Fibroblast of skin of left biceps (primary cell): ENCODE measurements at places on chromosomes 1 and 21.

GRCh38 chr1:89347296-89347695, 16.6 kb upstream of the GBP6 start:
- DNase-seq = no peak

DNA sequence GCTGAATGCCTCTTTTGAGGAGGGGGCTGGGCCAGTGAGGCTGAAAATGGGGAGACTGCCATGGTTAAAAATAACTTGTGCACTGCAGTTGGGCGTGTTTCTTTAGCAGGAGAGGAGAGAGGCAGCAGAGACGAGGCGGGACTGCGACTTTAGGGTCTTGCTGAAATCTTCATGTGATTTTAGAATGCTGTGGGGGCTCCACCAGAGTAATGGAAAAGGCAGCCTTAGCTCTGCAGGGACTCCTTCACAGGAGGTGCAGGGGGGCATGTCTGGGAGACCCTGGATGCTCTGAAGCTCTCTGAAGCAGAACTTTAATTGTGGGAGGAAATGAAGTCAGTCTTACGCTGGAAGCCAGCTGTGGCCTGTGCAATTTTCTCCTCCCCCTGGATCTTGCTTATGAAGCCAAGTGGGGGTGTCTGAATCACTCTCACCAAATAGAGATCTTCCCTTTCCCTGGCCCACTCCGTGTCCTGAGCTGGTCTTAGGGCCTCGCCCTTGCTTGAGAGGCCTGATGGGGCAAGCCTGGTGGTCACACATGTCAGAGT, 60.8 kb downstream of the NDUFS5 start:
- no peak for DNase-seq

DNA sequence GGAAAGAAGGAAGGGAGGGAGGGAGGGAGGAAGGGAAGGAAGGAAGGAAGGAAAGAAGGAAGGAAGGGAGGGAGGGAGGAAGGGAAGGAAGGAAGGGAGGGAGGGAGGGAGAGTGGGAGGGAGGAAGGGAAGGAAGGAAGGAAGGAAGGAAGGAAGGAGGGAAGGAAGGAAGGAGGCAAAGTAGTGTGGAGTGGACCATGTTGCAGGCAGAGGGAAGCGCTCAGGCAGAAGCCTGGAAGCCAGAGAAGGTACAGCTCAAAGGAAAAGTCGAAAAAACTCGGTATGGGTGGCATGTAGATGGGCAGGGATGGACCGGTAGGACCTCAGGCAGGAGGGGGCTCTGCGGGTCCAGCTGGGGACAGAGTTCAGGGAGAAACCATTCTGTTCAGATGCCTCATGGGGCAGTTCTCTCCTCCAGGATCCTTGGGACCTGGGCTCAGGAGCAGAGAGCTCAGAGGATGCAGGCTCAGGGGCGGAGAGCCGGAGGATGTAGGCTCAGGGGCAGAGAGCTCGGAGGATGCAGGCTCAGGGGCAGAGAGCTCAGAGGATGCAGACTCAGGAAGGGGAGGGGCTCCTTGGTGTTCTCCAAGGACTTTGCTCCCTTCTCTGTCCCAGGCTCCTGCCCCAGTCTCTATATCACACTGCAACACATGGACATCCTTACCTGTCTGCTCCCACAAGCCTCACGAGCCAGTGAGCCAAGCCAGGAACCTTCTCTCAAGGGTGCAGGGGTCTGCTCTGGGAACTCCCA, 13.6 kb upstream of the PADI3 start:
- DNase-seq = no peak

- DNase-seq = no peak
These were observed 406 bp downstream of the KIAA0040 start for GRCh38 chr1:175192111-175192629.

DNA sequence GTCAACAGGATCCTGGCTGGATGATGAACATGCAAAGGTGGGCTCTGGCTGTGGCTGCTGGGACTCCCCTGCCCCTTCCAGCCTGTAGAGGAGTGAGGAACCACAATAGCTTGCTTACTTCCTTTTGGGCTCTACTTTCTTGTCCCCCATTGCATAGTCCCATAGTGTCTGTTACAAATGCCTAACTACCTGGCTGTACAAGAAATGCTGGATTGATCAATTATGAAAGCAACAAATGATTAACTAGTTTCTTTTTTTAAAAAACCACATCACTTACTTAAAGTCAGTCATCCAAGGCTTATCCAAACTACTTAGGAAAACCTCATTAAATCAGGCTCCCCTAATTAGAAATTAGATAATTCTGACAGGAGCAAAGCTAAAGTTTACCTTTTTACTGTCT, 514.1 kb upstream of the PKN2 start:
- DNase-seq = no peak

GRCh38 chr1:162456323-162456722, 41.3 kb upstream of the UHMK1 start:
- no peak for DNase-seq

- DNase-seq = no peak
These were observed 61.7 kb downstream of the MDM4 start for GRCh38 chr1:204577794-204578478.
